ENCODE measurements at places on chromosomes 6 and 20.

DNA sequence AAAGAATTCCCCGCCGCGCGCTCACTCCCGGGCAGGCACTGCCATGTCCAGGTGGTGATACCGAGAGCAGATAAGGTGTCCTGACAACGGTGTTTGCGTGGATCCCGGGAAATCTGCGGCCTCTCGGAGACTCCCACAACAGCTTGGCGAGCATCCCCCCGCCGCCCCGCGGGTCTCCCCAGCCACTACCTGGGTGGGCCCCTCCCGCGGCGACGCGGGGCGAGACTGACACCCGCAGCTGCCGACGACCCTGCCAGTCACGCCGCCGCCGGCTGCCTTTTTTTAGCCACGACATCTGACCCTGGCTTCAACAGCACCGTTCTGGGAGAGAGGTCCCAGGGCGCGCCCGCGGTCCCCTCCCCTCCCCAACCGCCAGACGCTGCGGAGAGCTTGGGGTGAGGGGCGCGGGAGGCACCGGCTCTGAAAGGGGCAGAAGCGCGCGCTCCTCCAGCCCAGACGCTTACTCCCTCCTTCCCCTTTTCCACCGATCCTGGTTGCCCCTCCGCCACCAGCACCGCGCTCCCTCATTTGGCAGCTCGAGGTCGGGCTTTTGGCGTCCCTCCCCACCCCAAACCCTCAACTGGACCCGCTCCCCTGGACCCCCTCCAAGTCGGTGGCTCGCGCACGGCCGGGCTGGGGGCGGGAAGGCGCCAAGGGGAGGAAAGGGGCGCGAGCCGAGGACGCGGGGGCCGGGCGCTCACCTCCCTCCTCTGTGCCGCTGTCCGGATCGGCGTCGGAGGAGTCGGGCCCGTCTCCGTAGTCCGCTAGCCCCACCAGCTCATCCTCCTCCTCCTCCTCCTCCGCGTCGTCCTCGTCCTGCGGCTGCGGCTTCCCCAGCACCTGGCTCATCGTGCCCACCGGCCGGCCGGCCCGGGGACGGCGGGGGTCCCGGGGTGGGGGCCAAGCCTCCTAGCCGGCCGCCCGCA lies 665 bp downstream of the RRAGD start:
- no peak for DNase-seq

GRCh38 chr6:35280903-35281302 lies 16.7 kb upstream of the DEF6 start:
- DNase-seq, result no peak

- DNase-seq, result no peak
Observed at GRCh38 chr20:46022411-46023147, 6.4 kb upstream of the SLC12A5 start.

GRCh38 chr6:36054956-36055355 lies 27.3 kb downstream of the MAPK14 start:
- no peak for DNase-seq

DNA sequence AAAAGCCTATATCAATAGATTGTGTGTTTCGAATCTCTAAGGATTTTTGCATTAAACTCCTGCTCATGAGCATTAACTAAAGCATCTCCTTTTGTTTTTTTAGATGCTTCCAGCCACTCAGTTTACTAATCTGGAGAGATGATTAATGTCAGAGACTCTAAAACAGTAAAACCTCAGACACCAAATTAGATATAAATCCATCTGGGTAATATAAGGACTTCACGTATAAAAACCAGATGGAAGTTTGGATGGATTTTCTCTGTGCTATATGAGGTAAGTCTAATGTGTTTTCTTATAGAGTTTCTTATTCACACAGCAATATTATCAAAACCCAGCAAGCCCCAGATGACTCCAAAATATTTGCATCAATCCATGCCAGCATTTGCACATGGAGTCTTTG lies 137.2 kb downstream of the SYNE1 start:
- DNase-seq, result no peak
